ENCODE measurements at places on chromosomes 2 and 18. TPM values are rescaled to one million over a fixed set of nuclear protein-coding genes. Genes with fewer than 3 reads are reported as not detected.

The SATB2 gene
- total RNA-seq, result 5.5 TPM

The XDH gene
- total RNA-seq, result not detected

The VWA3B gene
- total RNA-seq, result not detected

The MRPL19 gene
- 163 TPM for total RNA-seq

The TXNDC9 gene
- 149 TPM for total RNA-seq

The CGREF1 gene
- total RNA-seq, result 13.9 TPM

The WBP1 gene
- total RNA-seq, result 26.5 TPM

The PLB1 gene
- total RNA-seq, result 0.20 TPM
